NCI-H2029 (cell line): ENCODE measurements at places on chromosomes 5 and 9.
A peak's percentile ranks its signal among the peaks of the same experiment; 100 is the strongest.

- no peak for DNase-seq
Observed at GRCh38 chr9:68775003-68775730, 70.1 kb downstream of the PIP5K1B start.

- DNase-seq: no peak
Observed at GRCh38 chr5:97728920-97729319, 545.9 kb upstream of the RIOK2 start.

GRCh38 chr5:136141561-136141960 lies 8.9 kb downstream of the SMAD5 start:
- no peak for DNase-seq

DNA sequence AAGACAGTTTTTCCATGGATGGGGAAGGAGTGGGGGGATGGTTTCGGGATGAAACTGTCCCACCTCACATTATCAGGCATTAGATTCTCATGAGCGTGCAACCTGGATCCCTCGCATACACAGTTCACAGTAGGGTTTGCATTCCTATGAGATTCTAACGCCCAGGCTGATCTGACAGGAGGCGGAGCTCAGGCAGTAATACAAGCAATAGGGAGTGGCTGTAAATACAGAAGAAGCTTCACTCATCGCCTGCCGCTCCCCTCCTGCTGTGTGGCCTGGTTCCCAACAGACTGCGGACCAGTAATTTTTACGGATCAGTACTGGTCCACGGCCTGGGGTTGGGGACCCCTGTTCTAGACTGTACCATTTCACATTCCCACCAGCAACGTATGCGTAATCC lies 68.3 kb upstream of the OTULINL start:
- no peak for DNase-seq

- no peak for DNase-seq
Observed at GRCh38 chr5:126107381-126107780, 315.8 kb upstream of the GRAMD2B start.

DNA sequence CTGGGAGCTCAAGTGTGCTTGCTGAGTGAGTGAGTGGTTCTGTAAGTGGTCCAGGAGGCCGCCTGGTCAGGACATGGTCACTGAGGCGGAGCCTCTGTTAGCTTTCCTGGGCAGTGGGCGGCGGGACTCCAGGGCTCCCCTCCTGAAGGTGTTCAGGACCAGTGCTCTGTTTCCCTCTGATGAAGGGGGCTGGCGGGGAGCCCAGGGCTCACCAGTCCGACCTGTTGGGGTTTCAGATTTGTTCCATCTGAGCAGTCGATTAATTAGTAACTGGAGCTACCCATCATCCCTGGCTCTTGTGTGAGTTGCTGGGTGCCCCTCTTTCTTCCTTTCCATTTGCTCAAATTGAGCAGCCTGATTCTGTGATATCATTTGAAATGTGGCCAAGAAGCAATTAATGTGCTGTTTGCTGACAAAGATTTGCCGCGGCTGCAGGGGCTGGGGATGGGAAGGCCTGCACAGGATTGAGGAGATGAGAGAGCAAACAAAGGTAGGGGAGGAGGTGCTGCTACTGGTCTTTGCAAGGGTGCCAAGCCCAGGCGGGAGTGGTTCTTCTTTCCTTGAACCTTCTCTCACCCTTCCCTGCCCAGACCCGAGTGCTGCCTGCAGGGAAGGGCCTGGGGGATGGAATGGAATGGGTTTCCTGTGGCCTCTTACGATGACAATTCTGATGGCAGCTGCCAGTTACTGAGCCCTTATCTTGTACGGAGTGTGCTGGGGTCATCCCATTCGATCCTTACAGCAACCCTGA lies 92.8 kb upstream of the PITX1 start:
- peak; percentile 51 for DNase-seq

GRCh38 chr5:177386542-177386941 lies 2.3 kb downstream of the SLC34A1 start:
- no peak for DNase-seq

DNA sequence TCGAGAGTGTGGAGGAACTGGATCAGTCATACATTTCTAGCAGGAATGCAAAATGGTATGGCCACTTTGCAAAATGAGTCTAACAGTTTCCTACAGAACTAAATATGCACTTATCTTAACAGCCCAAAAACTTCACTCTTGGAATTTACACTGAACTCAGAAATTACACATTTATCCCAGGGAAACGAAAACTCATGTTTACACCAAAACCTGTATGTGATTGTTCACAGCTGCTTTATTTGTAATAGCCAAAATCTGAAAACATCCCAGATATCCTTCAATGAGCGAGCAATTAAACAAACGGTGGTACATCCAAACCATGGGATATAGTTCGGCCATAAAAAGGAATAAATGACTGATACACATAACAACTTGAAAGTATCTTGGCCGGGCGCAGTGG lies 62.0 kb downstream of the RNF130 start:
- DNase-seq: no peak

- no peak for DNase-seq
Observed at GRCh38 chr5:92809855-92810465, 771.1 kb downstream of the NR2F1-AS1 start.

- peak; percentile 37 for DNase-seq
Observed at GRCh38 chr5:111299067-111299481, 74.9 kb downstream of the CAMK4 start.

DNA sequence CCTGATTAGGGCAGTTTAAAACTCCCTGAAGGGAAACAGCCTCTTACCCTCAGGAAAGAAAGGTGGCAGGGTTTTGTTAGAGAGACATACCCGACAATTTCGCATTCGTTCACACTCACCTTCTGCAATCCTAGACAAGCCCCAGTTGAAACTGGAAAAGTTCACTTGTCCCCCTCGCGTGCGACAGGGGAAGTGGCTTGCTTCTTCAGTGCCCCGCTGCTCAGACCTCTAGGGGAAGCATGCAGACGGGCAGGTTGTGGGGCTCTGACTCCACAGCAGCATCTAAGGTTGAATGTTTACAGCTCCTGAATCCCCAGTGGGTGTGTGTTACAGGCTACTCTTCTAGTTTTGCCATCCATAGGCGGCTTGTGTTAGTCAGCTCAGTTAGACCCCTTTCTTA lies 575.7 kb upstream of the ACO1 start:
- no peak for DNase-seq

GRCh38 chr5:111310711-111311620 lies 86.8 kb downstream of the CAMK4 start:
- no peak for DNase-seq

- no peak for DNase-seq
Observed at GRCh38 chr5:57175551-57176309, 1.9 kb downstream of the GPBP1 start.

- DNase-seq: no peak
Observed at GRCh38 chr5:12623408-12623807, 719.2 kb upstream of the CTNND2 start.

GRCh38 chr9:90680534-90680933 lies 37.9 kb upstream of the DIRAS2 start:
- DNase-seq: peak; percentile 18

- DNase-seq: no peak
Observed at GRCh38 chr9:123710299-123710698, 219.6 kb downstream of the DENND1A start.

- DNase-seq: peak; percentile 5
Observed at GRCh38 chr9:806285-807156, 35.0 kb upstream of the DMRT1 start.

GRCh38 chr9:32395510-32396216 lies 11.2 kb downstream of the ACO1 start:
- DNase-seq: no peak

- peak; percentile 96 for DNase-seq
Observed at GRCh38 chr5:155839251-155840037, 487.5 kb upstream of the SGCD start.

- DNase-seq: no peak
Observed at GRCh38 chr9:134350416-134350994, 24.2 kb downstream of the RXRA start.

DNA sequence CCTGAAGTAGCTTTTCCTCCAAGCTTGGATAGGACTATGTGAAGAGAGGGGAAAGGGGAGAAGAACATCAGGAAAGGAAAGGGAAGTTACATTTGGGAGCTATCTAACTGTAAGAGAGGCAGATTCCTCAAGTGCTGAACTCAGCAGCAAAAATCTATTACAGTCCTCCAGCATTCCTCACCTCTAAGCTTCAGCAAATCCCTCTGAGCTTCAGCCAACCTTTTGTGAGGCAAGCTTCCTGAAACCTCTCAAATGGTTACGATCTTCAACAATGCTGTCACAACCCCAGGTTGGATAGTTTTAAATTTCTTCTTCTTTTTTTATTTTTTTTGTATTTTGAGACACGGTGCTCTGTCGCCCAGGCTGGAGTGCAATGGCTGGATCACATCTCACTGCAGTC lies 2.5 kb upstream of the RNF38 start:
- no peak for DNase-seq

DNA sequence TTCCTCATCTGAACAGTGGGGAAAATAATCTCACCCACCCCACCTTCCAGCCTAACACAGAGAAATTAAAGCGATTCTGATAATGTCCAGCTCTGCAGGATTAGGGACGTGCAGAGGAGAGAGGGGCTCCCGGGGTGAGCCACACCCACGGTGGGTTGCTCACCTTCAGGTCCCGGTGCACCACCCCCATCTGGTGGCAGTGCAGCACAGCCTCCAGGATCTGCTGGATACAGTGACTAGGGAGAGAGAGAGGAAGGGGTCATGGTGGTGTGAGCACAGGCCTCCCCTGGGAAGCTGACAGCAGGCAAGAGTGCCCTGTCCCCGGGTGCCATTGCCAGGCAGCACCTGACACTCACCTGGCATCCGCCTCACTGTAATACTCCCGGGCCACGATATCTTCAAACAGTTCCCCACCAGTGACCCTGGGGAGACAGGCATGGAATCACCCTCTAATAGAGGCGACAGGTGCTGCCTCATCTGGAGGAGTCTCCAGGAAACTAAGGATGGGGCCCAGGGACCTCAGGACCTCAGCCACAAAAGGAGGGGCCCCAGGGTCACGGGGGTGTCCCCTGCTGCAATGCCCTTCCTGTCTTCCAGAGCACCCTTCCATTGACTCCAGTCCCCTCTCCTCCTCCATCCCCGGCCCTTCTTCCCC lies 33.0 kb downstream of the CAMK2A start:
- no peak for DNase-seq

DNA sequence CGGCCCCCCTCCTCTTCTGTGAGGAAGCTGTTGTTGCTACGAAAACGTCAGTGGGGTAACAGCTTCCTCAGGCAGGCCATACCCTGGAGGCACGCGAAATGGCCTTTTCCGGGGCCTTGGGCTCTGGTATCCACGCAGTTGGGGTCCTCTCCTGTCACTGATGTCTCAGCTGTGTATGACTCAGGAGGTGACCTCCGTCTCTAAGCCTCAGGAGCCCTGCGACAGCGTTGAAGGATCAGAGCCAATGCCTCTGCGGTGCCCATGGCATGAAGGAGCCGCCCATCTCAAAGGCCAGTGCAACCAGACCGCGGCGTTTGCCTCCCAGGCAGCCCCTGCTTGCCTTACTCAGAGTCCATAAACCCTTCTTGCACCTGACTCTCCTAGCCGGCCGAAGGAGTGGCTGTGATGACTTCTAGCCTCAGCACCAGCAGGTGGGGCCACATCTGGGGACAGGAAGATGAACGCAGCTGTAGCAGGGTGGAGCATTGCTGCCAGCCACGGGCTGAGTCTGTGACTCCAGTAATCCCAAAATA lies 1.0 kb upstream of the MXD3 start:
- no peak for DNase-seq

GRCh38 chr5:6291961-6292360 lies 86.4 kb downstream of the MED10 start:
- peak; percentile 28 for DNase-seq

- DNase-seq: peak; percentile 33
Observed at GRCh38 chr9:89969156-89969675, 364.4 kb downstream of the GADD45G start.
